Tibial nerve (tissue), 4 donors: ENCODE measurements at places on chromosomes 7 and 10. TPM values are rescaled to one million over a fixed set of nuclear protein-coding genes. Genes with fewer than 3 reads are reported as not detected.

Gene C10orf62
- total RNA-seq: 1.7 TPM

Gene CYP26C1
- total RNA-seq: 2.2 TPM

Gene RARRES2
- total RNA-seq: 373 TPM

Gene LAMB1
- total RNA-seq: 355 TPM

Gene HMX2
- not detected for total RNA-seq

Gene MEOX2
- 43.2 TPM for total RNA-seq

Gene AHR
- 372 TPM for total RNA-seq

Gene ICA1
- 20.1 TPM for total RNA-seq
